ENCODE measurements at places on chromosomes 4 and X.

DNA sequence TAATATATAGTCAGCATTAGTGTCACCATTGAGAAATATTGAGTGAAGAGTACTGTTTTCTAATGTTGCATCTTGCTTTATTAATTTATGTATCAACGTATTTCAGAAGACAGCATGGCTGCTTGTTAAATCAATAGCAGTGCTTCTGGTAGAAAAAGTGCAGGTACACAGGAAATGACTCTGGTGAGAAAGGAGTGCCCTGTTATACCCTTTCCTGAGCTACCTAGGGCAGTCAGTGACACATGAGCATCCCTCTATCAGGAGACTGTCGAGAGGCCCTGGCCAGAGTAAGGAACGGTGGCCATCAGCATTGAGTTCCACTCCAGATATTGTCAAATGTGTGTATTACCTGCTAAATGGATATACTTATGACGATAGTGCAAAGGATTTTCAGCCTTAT lies 42.1 kb downstream of the SCML1 start:
- DNase-seq = peak; percentile 28

DNA sequence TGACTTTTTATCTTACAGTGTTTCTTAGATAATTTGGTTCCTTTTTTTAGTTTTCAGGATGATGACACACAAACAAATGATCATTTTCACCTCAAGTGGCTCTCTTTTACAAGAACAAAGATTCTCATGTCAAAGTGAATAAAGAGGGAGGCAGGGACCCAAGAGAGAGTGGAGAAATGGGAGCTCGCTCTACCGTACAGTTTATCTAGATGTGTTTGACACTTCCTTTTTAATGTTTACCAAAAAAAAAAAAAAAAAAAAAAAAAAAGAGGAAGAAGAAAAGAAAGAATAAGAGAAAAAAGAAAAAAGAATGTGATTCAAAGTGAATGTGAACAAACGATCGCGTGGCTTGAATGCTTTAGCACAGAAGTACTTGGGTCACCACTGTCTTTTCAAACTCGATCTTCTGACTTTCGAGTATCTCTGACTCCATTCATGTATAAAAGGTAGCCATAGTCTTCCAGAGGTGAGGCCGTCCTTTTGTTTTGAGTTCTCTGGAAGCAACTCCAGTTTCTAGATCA lies 75.6 kb upstream of the GRXCR1 start:
- DNase-seq = no peak

GRCh38 chr4:581181-581580 lies 5.1 kb upstream of the TMEM271 start:
- no peak for DNase-seq

- DNase-seq = no peak
Measured at GRCh38 chrX:144494074-144494473, 610.2 kb downstream of the UBE2NL start.

- DNase-seq = no peak
Measured at GRCh38 chr4:26509681-26510333, 19.5 kb upstream of the CCKAR start.

DNA sequence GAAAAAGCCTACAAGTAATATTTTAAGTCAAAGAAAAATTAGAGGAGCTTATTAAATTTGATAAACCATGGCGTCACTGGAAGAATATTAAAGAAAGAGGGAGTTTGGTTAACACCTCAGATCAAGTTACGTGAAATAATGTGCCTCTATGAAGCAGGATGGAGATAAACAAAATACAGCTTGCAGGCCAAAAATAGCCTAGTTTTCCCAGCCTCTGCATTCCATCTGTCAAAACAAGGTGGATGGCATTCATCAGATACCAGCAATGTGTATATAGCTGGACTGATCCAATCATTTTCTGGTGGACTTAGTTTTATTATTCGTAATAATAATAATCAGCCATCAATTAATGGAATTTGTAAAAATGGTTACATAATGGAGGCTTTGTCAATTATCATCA lies 230.7 kb downstream of the NR3C2 start:
- DNase-seq = no peak

GRCh38 chrX:149372866-149373265 lies 132.2 kb downstream of the IDS start:
- DNase-seq = no peak

DNA sequence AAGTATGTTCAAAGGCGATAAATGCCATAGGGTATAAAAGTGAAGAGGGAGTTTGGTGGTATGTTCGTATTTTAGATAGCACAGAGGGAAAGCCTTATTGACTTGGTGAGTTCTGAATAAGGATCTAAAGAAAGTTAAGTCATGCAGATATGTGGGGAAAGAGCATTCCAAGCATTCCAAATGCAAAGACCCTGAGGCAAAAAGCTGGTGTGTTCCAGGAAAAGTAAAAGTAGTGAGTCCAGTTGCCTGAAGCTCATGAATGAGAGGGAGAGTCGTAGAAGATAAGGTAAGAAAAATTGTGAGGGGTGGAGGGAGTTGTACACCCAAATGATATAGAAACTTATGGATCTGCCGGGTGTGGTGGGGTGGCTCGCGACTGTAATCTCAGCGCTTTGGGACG lies 426.7 kb downstream of the RPA4 start:
- DNase-seq = no peak

DNA sequence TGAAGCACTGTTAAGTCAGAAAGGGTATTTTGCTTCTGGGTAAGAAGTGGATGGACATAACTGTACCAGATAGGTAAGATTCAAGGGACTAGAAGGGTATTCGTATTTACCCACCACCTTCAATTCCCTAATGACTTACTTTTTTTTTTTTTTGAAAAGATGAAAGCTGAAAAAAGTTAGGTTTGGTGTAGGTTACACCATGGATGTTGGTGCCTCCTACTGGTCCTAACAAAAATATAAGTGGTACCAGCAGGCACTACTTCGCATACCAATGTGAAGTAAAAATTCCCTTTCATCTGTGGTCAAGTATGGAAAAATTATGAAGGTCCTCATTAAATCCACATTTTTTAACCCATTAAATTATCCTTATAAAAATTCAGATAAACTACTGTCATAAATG lies 7.2 kb downstream of the ANKRD17 start:
- no peak for DNase-seq

- DNase-seq = no peak
Measured at GRCh38 chrX:1215123-1215823, 2.8 kb upstream of the CRLF2 start.

DNA sequence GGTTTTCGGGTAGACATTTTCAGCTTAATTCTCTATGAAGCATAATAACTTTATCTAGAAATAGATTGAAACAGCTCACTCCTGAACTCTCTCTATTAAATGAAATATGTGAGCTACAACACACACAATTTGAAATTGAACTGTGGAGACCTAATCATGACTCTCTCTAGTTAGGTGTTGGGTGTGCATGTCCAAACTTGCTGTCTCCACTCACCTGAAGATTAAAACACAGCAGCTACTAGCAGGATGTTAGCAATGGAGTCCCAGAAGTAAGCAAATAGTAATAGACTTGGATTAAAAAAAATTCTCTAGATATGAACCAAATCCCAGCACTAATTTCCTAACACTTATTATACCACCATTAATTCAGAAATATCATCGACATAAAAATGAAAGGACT lies 173.1 kb downstream of the FSTL5 start:
- DNase-seq = no peak

- no peak for DNase-seq
Measured at GRCh38 chr4:180160195-180160983, 2082.8 kb upstream of the TENM3 start.

DNA sequence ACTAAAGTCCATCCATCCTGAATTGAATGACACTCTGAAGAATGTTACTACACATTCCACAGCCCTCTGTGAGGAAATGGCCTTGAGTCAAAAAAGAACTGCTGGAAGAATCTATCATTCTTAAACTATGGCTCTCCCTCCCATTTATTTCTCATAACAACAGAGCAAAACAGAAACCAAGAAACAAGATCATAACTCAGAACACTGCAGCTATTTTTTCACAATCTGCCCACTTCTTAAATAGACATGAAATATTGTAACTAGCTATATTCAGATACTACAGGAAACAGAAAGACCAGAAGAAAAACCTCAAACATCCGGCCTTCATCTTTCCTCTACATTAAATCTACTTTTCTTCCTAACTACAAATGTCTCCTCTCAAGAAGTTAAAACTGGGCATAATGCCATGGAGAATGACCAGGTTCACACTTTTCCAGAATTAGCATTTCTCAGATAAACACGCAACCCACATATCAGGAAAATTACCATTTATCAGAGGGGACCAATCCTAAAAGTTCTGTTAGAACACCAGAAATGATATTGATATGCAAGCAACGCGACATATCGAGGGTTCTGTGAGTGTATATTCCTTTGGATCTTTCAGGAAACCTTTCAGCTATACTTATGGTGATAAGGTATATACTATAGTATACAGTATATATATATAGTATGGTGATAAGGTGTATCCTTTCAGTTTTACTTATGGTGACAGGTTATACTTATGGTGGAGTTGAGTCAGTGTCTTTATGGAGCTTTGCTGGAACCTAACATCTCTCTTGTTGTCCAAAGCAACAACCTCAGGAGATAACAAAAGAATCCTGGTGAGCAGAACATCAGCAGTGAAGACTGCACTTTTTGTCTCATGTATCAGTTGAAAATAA lies 60.4 kb upstream of the IRF2 start:
- peak; percentile 70 for DNase-seq

GRCh38 chrX:68930542-68931317 lies 101.9 kb downstream of the EFNB1 start:
- DNase-seq = no peak

DNA sequence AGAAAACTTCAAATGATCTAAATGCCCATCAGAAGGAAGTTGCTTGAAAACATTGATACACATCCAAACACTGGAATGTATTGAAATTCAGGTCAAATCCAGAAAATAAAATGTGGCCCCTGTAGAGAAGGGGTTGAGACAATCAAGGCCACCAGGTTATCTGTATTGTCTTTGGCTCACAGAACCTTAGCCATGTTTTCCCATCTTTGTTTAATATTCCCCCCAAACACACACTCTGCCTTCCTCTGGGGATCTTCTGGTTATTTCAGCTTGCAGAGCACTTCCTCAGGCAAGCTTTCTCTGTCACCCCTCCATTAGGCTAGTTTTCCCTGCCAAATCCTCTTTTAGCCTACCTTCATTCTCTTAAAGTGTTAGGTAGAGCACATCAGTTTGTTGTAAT lies 30.5 kb downstream of the PAGE2 start:
- DNase-seq = no peak

DNA sequence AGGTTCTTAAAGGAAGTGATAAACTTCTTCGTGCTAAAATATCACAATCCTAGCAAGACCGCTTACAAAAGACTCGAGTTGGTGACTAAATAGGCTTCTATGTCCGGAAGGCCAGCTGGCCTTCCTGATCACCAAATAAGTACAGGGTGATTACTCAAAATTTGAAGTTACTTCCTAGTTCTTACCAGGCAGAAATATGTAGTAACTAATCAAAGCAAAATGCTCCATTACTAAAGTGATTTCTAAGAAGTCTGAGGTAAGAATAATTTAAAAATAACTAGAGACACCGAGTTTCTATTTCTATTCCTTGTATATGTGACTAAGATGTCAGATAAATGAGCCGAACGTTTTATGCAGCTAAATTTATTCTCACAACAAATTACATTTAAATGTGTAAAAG lies 62.2 kb downstream of the NSUN7 start:
- no peak for DNase-seq

DNA sequence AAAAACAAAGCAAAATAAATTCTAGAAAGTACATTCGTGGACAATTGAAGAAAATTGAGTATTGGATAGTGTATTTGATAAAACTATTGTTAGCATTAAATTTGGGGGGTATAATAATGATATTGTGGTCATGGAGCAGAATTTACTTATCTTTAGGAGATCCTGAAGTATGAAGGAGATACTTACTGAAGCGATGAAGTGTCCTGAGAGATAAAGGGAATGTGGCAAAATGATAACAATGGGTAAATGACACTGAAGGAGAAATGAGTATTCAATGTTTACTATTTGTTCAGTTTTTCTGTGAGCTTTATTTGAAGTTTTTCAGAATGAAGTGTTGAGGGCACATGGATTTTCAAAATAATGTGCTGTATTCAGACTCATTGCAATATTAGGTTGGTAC lies 30.0 kb upstream of the BLTP1 start:
- DNase-seq = no peak

DNA sequence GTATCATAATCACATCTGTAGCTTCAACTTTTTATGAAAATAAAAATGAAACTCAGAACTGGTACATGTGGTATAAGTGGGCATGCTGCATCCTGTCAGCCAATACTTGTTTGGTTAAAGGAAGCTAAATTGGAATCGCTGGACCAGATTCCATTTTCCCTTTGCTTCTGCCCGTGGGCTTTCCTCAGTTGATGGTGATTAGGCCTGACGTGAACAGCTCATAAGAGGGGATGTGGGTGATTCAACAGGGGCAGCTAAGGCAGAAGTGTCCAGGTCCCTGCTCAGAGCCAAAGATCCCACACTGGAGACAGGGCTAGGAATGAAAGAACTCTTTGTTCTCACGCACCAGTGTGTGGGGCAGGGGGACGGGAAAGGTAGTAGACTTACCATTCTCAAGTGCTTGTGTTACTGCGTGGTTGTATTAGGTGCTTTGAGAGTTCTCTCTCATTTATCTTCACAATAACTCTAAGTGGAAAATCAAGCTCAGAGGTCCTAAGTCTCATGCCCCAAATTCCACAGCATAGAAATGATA lies 63.2 kb upstream of the GUCY1A1 start:
- DNase-seq = no peak

GRCh38 chr4:155546451-155546850 lies 120.2 kb upstream of the GUCY1A1 start:
- no peak for DNase-seq

GRCh38 chrX:53287493-53288138 lies 6.2 kb upstream of the IQSEC2 start:
- DNase-seq = no peak

DNA sequence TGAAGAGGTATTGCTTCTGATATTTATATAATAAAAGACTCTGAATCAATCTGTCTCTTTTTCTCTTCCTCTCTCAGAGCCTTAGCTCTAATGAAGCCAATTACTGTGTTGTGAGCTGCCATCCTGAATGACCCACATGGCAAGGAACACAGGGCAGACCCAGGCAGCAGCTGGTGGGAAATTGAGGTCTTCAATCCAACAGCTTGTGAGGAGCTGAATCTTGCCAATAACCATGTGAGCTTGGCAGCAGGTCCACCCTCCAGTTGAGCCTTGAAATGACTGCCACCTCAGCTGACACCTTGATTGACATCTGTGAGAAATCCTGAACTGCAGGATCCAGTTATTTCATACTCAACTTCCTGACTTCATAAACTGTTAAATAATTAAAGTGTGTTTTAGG lies 149.4 kb downstream of the NDST4 start:
- no peak for DNase-seq

- DNase-seq = no peak
Measured at GRCh38 chr4:83075311-83076095, 39.0 kb downstream of the PLAC8 start.

GRCh38 chrX:29671421-29671820 lies 543.9 kb upstream of the MAGEB2 start:
- no peak for DNase-seq

GRCh38 chr4:125666635-125667034 lies 351.9 kb downstream of the FAT4 start:
- no peak for DNase-seq

Data from stimulated activated naive CD4-positive, alpha-beta T cell (primary cell).